EL (cell line): ENCODE measurements at places on chromosomes 5 and 9.

DNA sequence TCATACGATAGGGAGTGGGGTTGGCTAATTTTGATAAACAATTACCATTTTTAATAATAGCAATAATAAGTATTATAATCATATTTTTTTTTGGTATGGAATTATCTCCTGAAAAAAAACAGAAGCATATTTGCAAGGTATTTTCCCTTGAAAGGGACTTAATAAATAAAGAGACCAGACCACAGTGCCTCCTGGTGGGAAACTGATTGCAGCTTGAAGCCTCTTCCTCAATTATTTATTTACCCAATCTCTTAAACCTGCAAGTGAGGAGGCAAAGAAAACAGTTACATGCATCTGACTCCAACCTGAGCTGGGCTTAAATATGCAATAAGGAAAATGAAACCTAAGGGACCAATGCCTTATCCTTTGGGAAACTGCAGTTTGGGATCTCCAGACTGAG is 388.1 kb upstream of the ACO1 start:
- DNase-seq, result no peak

DNA sequence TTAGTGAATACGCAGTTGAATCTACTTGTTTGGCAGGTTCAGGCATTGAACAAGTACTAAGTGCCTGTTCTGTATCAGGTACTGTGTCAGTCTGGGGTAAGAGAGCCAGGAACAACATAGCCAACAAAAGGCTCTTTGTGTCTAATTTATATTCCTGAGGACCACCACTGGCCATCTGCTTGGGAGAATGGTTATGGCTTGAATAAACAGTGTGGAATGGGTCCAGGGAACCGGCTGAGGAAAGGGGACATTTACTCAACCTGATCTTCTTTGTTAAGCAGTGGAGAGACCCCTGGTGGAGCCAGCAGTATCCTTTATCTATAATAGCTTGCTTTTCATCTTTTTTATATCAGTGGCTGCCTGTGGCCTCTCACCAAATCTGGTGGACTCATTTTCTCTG is 38.6 kb downstream of the EXOSC2 start:
- DNase-seq, result no peak

- DNase-seq, result no peak
These were observed 56.1 kb downstream of the KIAA1958 start for GRCh38 chr9:112542593-112543292.

GRCh38 chr5:106521701-106522100 is 1149.0 kb downstream of the EFNA5 start:
- no peak for DNase-seq

DNA sequence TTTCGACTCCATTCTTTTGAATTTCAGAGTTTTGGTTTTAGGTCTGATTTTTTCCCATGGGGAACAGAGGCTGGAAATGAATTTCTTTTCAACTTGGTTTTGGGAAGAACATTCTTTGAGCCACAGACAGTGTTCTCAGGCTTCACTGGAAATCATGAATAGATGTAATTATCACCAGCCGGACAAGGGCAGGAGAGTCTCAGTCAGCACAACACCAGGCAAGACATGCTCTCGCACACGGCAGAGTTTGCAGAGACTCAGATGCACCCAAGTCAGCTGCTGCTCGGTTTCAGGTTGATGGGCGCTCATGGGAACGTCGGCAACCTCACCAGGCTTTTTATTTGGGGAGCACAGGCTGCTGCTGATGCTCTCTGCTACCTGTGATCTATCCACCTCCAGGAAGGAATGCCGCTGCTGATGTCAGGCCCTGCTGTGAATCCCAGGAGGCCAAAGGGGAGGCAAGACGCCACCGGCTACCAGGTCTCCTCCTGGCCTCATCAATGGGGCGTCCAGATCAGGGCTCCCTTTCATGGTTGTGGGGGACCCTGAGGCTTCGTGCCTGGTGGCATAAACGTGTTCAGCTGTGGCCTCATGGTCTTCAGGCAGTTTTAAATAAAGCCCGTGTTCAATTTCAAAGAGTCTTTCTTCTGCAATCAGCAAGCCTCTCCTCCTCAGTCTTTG is 332.3 kb upstream of the IRX4 start:
- no peak for DNase-seq

DNA sequence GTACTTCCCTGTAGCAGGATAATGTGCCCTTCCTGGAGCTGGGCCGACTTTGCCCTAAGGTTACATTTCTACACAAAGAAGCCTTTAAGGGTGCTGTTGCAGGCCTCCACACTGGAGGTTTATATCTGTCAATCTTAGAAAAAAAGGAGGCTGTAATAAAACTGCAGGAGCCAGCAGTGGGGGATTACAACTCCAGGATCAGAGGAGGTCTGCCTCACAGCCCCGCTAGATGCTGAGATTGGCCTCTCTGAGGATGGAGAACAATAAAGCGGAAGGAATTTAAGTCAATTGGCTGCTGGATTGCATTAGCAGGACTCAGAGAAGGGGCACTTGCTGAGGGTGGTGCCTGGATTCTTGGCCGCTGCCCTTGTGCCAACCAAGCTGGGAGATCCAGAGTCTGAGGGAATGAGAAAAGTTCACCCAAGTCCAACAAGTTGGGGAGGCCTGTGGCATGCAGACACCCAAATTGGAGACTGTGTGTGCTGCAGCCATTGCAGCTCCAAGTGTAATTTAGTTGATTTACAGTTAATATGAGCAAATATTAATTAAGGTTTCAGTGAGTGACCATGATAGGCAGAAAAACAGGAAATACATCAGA is 99.0 kb upstream of the SSBP2 start:
- no peak for DNase-seq

GRCh38 chr9:118059484-118060278 is 355.5 kb downstream of the TLR4 start:
- DNase-seq, result peak; percentile 9

GRCh38 chr9:83401328-83401900 is 136.8 kb downstream of the FRMD3 start:
- no peak for DNase-seq

DNA sequence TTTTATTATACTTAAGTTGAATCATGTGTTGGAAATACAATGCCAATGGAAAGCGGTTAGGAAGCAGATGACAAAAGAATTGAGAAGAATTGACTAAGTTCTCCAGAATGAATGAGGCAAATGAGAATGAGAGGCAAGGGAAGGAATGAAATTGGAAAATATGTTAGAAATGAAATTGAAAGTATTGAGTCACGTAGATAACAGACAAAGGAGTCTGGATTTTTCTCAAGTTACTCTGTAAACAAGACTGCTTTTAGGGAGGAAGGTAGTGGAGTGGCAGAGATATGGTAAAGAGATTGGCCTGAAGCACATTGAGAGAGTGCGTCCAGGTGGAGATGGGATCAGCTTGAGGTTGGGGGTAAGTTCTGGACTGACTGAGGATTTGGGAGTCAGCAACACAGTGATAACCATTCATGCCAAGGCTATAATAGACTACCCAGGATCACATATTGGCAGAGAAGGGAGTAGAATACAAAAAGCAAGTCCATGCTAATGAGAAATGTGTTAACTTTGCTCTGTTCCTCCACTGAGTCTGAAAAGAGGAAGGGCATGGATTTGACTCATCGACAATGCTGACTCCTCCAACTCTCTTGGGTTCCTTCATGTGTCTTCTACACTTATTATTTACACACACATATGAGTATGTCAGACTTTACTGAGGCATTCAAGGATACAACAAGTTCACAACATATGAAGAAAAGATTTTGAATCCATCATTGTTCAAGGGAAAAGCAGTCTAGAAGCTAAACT is 814.2 kb upstream of the ZNF608 start:
- no peak for DNase-seq

DNA sequence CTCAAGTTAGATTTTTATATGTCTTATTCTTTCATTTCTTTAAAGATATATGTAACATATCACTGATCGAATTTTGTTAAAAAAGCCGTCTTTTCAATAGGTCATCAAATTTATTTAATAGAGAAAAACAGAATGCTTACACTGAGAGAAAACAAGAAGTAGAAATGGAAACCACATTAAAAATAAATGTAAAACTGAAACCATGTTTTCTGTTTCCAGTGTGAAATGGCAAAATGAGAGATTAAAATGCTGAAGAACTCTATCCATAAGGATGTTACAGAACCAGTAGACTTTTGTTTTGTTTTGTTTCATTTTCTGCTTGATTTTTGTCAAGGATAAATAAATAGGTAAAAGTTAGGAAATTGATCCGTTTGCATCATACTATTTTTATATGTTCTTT is 210.1 kb downstream of the PRDM9 start:
- DNase-seq, result no peak

DNA sequence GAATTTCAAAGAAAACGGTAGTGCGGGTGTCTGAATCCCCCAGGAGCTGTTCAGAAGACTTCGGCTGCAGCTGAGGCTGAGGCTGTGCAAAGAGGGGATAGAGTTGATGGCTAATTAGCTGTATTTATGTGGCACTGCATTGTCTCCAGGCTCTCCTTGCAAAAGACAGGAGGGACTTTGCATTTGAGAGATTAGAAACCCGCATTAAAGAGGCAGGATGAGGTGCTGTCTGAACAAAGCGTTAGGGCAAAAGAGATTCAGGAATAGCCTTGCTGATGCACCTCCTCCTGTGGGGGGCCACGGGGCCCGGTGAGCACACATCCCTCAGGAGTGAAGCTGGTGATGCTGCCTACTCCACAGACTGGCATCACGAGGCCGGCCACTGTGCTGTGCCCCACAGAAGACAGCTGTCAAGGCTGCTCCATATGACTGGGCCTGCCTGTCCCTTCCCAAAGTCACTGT is 343.6 kb upstream of the DAP start:
- no peak for DNase-seq

GRCh38 chr5:118467103-118467502 is 521.2 kb downstream of the DTWD2 start:
- no peak for DNase-seq

GRCh38 chr5:179165421-179166170 is 105.4 kb downstream of the ZNF354C start:
- no peak for DNase-seq

DNA sequence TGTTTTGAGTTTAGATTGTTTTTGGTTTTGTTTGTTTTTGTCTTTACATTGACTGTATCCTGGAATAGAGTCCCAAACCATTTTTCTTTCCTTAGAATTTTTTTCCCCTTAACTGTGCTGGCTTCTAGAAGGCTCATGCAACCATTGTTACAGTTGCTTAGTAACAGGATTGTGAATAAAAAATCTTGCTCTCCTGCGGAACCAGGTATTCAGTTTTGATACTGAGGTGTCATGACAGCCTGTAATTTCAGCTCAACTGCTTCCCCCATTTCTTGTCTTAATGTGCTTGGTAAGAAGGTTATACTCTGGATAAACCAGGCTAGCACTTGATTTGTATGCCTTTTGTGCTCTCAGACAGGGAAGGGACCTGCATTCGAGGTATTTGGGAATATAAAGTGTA is 42.1 kb downstream of the FOCAD start:
- no peak for DNase-seq

- peak; percentile 50 for DNase-seq
These were observed 13.0 kb upstream of the ABLIM3 start for GRCh38 chr5:149128023-149128875.

DNA sequence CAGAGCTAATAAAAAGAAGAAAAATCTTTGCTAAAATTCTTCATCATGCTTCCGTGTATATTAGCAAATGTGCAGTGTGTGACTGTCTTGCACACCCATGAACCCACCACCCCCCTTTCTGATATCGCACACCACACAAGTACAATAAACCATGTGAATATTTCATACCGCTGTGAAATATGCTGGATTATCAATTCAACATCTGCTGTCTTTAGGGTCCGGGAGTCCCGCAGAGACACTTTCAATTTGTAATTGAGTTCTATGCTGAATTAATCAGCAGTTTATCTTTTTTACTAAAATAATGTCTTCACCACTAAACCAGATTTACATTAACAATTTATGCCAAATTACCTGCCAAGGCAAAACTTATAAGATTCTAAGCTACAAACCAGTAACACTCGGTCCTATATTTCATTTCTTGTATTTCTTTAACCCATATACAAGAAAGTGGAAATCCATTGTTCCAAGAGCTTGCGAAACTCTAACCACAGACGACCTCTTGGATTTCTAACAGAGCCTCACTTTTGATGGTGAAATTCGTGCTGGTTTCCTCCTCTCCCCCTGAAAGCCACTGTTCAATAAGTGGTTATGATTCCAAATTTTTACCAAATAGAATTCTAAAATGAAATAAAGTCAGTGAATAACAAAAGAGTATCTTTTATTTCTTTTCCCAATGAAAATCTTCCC is 44.2 kb downstream of the PSMB7 start:
- peak; percentile 26 for DNase-seq

DNA sequence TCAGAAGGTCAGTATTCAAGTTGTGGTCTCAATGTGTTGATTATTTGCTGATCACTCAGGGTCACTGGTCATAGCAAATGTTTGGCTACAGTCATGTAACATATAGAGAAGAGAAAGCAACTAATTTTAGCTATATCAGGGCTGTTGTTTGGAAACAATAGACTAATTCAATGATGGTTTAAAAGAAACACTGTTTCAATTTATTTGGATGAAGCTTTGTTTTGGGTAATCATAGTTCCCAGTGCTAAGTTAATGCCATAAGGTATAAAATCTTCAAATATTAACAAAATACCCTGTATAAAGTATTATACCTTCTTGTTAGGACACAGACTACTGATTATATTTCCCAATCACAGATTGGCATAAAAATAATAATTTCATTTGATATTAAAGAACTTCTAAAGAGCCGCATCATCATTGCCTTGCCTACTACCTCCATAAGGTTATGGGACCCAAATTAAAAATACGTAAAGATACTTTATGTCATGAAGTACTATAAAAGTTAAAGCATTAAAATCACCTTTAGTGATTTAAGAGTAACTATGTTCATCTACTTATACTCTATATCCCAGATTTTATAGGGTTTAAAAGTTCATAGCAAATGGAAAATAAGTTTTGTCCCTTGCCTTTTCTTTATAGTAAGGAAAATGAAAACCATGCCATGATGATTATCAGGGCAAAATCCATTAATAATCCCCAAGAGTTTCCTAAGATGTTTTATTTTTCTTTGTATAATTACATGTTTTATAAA is 6.0 kb downstream of the NR3C1 start:
- DNase-seq, result no peak

DNA sequence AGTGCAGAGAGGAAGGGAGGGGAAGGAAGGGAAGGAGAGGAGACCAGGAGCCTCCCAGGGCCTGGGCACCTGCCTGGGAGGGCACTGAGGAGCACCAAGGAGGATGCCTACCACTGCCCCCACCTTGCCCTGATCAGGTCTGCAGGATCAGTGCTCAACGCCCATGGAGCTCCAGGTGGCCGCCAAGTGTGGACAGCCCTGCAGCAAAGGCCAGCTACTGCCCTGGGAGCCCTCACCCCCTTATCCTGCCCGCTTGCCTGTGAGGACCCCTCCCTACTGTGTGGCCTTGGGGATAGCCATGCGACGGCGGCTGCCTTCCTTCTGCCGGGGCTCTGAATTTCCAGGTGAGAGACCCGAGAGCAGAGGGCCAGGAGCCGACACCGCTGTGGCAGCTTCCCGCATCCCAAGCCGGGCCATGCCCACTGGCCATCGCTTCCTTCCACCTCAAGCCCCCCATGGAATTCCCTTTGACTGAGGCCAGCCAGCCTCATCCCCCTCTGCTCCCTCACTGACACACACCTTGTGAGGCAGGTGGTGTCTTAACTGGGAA is 12.4 kb downstream of the ADAMTS2 start:
- DNase-seq, result no peak
